Cerebellum (tissue), 4 donors: ENCODE measurements at places on chromosomes 1 and 21. TPM values are rescaled to one million over a fixed set of nuclear protein-coding genes. Genes with fewer than 3 reads are reported as not detected.
A peak's percentile ranks its signal among the peaks of the same experiment; 100 is the strongest.

The RRP1B gene
- 18.7 TPM for total RNA-seq

The HMGB4 gene
- total RNA-seq, result not detected

The THBS3 gene
- total RNA-seq, result 9.8 TPM

DNA sequence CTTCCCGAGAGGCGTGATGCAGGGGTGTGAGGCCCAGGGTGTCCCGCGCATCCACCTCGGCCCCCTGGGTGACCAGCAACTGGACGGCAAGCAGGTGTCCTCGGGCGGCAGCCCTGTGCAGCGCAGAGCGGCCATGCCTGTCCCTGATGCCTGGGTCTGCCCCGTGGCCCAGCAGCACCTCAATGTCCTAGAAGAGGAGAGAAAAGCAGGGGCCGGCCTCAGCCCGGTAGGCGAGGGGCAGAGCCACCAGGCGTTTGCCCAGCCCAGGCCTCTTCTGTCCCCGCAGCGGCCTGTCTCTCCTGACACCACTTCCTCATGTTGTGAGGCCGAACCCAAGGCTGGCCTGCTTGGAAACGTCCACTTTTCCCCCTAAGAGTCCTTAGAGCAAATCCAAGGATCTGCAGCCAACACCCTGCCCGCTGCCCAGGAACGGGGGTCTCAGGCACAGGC lies 1.7 kb downstream of the ANKRD65 start:
- DNase-seq, result no peak

DNA sequence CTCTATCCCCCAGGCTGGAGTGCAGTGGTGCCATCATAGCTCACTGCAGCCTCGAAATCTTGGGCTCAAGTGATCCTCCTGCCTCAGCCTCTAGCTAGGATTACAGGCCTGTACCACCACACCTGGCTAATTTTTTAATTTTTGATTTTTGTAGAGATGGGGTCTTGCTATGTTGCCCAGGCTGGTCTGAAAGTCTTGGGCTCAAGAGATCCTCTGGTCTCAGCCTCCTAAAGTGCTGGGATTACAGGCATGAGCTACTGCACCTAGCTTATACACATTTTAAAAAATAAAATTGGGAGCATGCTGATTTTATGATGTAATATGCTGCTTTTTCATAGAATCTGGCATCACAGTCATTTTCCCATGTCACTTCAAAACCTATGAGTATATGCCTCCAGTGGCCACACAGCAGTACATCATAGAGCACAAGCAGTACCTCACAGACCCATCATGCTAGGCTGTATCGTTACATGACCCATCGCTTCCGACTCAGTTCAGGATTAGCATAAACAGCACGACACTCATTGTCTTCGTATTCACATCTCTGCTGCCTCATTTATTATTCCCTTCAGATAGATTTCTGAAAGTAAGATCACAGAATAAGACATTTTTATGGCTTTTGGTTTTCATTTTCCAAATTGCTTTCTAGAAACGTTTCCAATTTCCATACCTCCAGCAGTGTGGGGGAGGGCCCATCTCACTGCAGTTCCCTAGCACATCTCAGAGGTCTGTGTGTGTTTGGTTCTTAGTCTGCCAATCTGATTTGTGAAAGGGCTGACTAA lies 35.9 kb upstream of the CCSAP start:
- no peak for DNase-seq

The ATAD3B gene
- total RNA-seq, result 14.1 TPM

- no peak for DNase-seq
Observed at GRCh38 chr1:74531796-74532195, 19.4 kb upstream of the LRRC53 start.

GRCh38 chr1:161068306-161069234 lies 1.1 kb downstream of the ARHGAP30 start:
- DNase-seq, result no peak

The NCMAP gene
- 0.09 TPM for total RNA-seq

The KRTAP21-2 gene
- total RNA-seq, result not detected

DNA sequence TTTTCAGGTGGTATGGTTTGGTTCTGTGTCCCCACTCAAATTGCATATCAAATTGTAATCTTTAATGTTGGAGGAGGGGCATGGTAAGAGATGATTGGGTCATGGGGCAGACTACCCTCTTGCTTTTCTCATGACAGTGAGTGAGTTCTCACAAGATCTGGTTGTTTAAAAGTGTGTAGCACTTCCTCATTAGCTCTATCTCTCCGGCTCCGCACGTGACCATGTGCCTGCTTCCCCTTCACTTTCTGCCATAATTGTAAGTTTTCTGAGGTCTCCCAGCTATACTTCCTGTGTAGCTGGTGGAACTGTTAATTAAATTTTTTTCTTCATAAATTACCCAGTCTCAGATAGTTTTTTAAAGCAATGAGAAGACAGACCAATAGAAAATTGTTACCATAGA lies 843.2 kb downstream of the AMY1C start:
- no peak for DNase-seq

The MCOLN2 gene
- total RNA-seq, result not detected

GRCh38 chr21:35376406-35377135 lies 327.5 kb upstream of the RUNX1 start:
- no peak for DNase-seq

GRCh38 chr1:204367956-204368355 lies 8.2 kb upstream of the PLEKHA6 start:
- DNase-seq, result no peak

- no peak for DNase-seq
Observed at GRCh38 chr1:193264313-193265065, 78.1 kb upstream of the B3GALT2 start.

The SPATA21 gene
- total RNA-seq, result not detected

- no peak for DNase-seq
Observed at GRCh38 chr1:95021119-95021518, 51.6 kb downstream of the ALG14 start.

DNA sequence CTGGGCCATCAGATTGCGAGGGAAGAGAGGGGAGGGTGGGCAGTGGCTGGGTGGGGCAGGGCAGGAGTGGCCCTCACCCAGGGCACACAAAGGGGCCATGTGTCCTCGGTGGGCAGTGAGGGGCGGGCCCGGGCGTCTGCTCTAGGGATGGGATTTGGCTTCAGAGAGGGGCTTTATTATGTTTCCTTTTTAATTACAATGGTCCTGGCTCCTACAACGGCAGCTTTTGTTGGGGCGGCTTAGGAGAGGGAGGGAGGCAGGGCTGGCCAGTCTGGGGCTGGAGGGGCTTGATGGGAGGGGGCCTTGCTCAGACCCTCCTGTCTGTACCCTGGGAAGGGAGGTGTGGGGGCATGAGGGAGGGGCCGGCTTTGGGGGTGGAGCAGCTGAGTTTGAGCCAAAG lies 102.8 kb upstream of the WNT4 start:
- DNase-seq, result no peak

- no peak for DNase-seq
Observed at GRCh38 chr1:212587016-212587887, 21.3 kb upstream of the ATF3 start.

DNA sequence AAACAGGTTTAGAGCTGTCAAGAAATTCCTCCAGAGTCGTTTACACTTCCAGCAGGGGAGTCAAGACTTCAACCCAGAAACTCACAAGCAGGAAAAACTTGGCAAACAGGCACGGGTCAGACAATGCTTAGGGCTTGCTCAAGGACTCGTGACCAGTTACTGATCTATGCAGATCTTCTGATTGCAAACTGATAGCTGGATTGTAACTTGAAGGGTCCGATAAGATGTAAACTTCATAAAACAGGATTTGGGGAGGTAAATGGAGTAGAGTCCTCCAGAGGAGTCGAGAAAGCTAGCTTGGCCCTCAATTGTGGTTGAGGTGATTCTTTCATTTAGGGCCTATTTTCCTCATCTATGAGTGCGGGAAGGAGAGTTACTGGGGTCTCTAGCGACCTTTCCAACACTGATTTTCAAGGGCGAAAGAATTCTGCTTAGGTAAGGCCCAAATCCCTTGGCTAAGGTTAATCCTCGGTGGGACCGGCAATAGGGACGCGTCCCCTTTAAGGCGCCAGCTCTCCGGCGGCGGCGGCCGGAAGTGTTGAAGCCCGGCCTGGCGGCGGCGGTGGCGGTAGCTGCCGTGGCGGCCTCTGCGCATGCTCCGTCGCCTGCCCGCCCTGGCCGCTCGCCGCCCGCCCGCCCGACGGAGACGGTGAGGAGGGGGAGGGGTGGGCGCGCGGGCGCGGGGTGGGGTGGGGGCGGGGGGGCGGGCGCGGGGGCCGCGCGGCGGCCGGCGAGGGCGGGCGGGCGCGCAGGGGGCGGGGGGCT lies at the start of gene GMEB1:
TSS of gene GMEB1 (plus strand) at position 594 of the 765 bp plus-strand sequence. CDS start 14,829 bp downstream, outside the sequence.
- peak; percentile 93 for DNase-seq

GRCh38 chr1:79079770-79080169 lies 73.2 kb upstream of the ADGRL4 start:
- DNase-seq, result no peak

The FCRL2 gene
- not detected for total RNA-seq

DNA sequence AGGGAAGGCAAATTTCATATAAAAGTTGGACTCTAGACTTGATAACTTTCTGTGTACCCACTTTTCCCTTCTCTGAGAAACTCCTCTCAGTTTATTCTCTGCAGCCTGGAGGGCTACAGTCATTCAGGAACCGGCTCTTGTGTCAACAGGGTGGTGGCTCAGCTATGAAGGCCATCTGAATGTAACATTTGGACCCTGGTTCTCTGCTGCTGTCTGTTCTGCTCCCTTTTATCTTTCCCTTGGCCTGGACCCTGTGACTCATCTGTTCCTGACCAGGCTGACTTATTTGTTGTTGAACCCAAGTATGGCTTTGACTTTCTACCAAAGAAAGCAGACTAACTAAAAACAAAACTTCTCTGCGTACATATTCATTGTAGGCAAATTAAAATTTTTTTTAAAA lies 75.4 kb downstream of the CENPF start:
- DNase-seq, result no peak
